Smooth muscle cell of the umbilical artery (primary cell): ENCODE measurements at places on chromosomes 1 and 21. TPM values are rescaled to one million over a fixed set of nuclear protein-coding genes. Genes with fewer than 3 reads are reported as not detected.

EPHB2 gene
- total RNA-seq: 37.7 and 58.8 TPM in 2 replicates

MOB3C gene
- 11.3 and 13.7 TPM in 2 replicates for total RNA-seq

GSTM1 gene
- total RNA-seq: 0.51 and 9.8 TPM in 2 replicates

KRTAP8-1 gene
- not detected in 2 replicates for total RNA-seq

TRMT13 gene
- total RNA-seq: 12.8 and 18.5 TPM in 2 replicates

CAPZB gene
- 145 and 196 TPM in 2 replicates for total RNA-seq

PGLYRP3 gene
- total RNA-seq: not detected in 2 replicates

FCGR3A gene
- not detected in 2 replicates for total RNA-seq

RHCE gene
- 1.2 and 1.8 TPM in 2 replicates for total RNA-seq

KNCN gene
- total RNA-seq: not detected in 2 replicates

RAB13 gene
- 86.1 and 104 TPM in 2 replicates for total RNA-seq

GPR153 gene
- 7.1 and 7.5 TPM in 2 replicates for total RNA-seq

TMEM125 gene
- total RNA-seq: not detected in 2 replicates

PLA2G2C gene
- not detected in 2 replicates for total RNA-seq

TIE1 gene
- 1.2 and 9.2 TPM in 2 replicates for total RNA-seq

UBXN11 gene
- 3.0 TPM in 2 replicates for total RNA-seq

LRRC71 gene
- 0.37 TPM in 1 of 2 replicates, not detected in the other for total RNA-seq

DNAJC6 gene
- 0.89 and 2.0 TPM in 2 replicates for total RNA-seq

PTGER3 gene
- under 0.01 and 1.2 TPM in 2 replicates for total RNA-seq
